CD4-positive, alpha-beta T cell treated with Interleukin-2 at 100 ng/mL for 4 hours (primary cell): ENCODE measurements at places on chromosomes 5 and 9.

- DNase-seq = no peak
Measured at GRCh38 chr9:38391278-38392118, 1.0 kb upstream of the ALDH1B1 start.

- no peak for DNase-seq
Measured at GRCh38 chr9:136837146-136837855, 5.0 kb upstream of the AJM1 start.

GRCh38 chr5:3364941-3365340, 230.7 kb upstream of the IRX1 start:
- no peak for DNase-seq

GRCh38 chr5:157459715-157460599, at the start of gene NIPAL4:
Gene NIPAL4 (plus strand): TSS chr5:157460213. CDS start chr5:157460321, 108 bp downstream.
- DNase-seq = peak; percentile 22

DNA sequence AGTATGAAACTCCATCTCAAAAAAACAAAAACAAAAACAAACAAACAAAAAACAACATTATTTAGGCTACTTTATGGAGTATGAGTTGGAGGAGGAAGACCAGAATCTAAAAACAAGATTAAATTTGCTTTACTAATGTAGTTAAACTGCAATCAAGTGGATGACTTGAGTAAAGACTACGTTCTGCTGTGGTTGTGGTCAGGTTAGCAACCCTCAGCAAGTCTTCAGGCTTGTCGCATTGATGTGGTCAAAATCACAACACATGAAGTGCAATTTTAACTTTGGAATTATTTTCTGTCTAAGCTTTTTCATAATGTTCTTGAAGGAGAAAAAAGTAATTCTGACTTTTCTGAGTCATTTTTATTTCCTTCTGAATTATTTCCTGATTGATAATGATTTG, 43.1 kb downstream of the PDE6A start:
- no peak for DNase-seq

DNA sequence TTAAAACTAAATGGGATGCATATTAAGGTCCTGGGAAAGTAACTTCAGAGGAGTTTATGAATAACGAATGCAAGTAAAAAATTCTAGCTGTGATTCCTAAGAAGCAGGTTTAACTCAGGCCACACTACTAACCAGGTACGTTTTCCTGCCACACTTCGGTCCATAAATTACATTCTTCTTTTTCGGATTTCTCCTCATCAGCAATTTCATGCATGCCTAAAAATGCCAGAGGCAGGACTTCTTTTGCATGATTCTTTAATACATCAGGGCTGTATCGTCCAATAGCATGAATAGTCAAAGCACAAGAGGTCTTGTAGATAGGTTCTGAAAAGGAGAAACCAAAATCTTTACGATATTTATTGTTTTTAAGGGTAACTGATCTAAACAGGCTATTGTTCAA, 42.3 kb upstream of the OR2K2 start:
- DNase-seq = no peak

DNA sequence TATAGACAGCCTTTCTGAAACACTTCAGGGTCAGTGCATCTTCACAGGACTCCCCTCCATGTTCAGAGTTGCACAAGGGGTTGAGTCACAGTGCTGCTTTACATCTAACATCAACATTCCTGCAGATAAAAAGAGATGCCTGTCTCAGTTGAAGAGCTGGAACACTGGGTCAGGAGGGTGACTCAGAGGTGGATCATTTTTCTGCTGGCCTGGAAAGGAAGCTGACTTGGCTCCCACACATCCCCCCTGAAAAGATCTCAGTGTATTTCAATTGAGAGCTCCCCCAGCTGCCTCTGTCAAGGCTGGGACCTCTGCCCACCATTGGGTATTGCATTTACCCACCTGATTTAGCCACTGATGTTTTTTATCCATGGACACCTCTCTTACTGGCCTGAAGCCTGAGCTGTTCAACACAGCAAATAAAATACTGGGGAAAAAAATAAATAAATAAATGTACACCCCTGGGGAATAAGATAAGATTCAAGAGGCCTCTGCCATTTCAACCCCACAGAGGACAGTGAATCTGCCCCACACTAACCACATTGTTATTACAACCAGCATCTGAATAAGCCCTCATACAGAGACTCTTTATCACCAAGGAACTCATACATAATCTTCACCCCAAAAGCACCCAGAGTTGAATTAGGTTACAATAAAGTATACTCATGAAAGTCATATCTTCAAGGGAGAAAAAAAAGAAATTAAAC, 716.4 kb downstream of the SEMA5A start:
- no peak for DNase-seq

- DNase-seq = no peak
Measured at GRCh38 chr5:176630681-176631222, 277 bp downstream of the EIF4E1B start.

DNA sequence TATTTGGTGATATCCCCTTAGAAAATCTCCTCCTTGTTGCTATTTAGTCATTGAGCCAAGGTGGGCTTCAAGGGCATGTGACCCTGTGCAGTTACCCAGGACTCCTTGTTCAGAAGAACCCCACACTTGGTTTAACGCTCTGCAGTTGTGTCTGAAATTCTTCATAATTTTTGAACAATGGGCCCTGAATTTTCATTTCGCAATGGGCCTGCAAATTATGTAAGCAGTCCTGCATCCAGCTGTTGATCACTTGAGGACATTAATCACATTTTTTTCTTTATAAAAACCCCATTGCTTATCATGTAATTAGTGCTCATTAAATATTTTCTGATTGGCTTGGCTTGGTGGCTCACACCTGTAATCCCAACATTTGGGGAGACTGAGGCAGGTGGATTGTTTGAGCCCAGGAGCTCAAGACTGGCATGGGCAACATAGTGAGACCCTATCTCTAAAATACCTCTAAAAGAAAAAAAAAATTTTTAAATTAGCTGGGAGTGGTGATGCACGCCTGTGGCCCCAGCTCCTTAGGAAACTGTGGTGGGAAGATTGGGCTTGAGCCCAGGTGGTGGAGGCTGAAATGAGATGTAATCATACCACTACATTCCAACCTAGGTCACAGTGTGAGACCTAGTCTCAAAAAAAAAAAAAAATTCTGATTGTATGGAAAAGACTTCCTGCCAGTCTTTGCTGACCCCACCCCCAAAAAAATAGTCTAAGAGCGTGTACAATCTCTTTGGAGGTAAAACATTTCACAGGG, 194.2 kb upstream of the HAPLN1 start:
- no peak for DNase-seq

- DNase-seq = no peak
Measured at GRCh38 chr9:132854832-132855231, 23.3 kb downstream of the AK8 start.

GRCh38 chr5:62536783-62537182, 41.8 kb upstream of the LRRC70 start:
- DNase-seq = no peak

DNA sequence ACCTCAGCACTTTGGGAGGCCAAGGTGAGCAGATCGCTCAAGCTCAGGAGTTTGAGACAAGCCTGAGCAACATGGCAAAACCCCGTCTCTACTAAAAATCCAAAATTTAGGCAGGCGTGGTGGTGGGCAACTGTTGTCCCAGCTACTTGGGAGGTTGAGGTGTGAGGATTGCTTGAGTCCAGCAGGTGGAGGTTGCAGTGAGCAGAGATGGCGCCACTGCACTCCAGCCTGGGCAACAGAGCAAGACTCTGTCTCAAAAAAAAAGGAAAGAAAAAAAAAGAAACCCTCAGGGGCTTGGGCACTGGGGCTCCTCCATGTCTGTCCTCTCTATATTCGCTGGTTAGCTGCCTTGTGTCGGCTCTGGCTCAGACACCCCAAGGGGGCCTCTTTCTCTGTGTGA, 10.9 kb upstream of the PPP2CA start:
- no peak for DNase-seq

DNA sequence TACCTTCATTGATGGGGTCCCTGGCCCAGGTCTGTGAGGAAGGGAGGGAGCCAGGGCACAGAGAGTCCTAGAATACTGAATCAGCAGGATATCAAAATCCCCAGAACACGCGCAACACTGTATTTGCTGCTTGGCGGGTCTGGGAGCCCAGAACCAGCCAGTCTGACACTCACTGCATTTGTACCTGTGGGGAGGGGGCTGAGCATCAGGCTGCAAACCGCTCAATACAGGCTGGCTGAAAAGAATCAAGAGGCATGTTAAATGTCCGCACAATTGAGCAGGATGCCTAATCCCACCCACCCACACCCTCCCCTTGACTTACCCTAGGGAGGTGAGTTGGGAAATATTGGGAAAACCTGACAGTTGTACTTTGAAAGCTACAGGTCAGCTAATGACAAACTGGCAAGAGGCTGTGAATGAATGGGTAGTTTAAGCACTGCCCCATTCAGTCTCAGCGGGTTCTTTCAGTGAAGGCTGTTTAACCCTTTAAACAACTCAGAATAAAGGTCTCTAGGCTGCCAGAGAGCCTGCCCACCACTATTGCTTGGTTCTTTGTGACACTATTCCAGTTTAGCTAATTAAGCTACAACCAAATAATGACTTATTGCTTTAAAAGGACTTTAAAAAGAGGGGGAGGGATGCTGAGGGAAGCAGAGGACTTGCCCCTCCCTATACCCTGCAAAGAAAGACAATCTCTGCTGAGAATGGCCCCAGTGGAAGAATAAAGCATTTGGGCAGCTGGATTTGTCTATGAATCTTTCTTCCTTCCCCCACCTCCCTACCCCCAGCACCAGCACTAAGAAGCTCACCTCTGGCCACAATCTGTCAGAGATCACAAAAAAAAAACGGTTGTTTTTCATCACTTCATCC, 5.0 kb downstream of the SPRY4 start:
- DNase-seq = no peak

DNA sequence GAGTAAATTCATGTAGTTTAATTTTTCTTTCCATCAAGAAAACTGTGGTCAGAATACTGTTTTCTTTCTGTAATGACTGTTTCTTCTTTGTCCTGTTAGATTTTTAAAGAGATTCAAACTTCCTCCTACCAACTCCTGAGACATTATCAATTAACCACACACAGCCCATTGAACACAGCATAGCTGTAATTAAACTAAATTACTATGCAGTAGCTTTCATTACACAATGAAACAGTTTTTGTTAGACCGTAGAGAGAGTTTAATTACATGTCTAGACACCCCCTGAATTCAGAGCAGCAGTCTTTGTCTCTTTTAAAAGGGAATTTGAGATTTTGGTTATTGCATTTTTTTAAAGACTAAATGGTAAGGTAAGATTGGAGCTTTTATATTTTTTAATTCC, 77.5 kb downstream of the STARD4 start:
- no peak for DNase-seq

DNA sequence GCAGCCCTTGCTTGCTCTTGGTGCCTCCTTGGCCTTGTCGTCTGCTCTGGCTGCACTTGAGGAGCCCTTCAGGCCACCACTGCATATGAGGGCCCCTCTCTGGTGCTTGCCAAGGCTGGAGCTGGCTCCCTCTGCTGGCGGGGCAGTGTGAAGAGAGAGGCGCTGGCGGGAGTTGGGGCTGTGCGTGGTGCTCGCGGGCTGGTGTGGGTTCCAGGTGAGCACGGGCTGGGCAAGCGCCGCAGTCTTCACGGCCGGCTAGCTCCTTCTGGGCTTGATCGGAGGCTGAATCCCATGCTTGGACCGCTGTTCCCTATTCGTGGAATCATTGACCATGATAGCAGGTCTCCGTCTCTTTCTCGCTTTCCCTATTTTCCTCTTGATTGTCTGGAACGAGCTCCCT, 56.5 kb downstream of the XRCC4 start:
- no peak for DNase-seq

DNA sequence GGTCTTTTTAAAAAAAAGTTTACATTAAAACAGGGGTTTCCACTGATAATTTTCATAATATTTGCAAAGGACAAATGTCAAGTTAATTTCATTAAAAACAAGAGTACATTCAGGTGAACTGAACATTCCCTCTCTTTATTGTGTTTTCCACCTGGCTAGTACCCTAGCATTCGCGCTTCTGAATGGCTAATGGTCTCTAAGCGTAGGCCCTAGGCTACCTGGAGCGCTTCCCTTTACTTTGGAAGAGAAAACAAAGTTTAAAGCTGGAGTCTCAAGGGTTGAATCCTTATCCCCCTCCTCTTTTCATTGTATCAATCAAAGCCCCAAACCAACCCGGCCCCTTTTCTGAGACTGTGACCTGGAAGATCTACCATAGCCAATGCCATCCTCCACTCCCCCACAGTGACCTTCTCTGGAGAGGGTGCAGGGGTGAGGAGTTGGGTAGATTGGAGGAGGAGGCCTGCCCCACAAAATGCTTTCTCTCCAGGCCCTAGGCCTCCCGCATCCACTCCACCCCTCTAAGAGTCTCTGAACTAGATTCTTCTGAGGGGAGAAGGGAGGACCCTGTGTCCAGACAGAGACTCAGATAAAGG, 73.3 kb upstream of the TBCA start:
- DNase-seq = no peak

- no peak for DNase-seq
Measured at GRCh38 chr5:11909471-11909870, 5.2 kb upstream of the CTNND2 start.

GRCh38 chr5:71948206-71948605, 159.1 kb upstream of the MAP1B start:
- no peak for DNase-seq

GRCh38 chr5:121762426-121762825, 89.3 kb upstream of the FTMT start:
- no peak for DNase-seq
